ENCODE measurements at places on chromosomes 3 and 15. TPM values are rescaled to one million over a fixed set of nuclear protein-coding genes. Genes with fewer than 3 reads are reported as not detected.

GRCh38 chr15:31265871-31266711, 60.5 kb upstream of the KLF13 start:
- DNase-seq = peak; percentile 90

DNA sequence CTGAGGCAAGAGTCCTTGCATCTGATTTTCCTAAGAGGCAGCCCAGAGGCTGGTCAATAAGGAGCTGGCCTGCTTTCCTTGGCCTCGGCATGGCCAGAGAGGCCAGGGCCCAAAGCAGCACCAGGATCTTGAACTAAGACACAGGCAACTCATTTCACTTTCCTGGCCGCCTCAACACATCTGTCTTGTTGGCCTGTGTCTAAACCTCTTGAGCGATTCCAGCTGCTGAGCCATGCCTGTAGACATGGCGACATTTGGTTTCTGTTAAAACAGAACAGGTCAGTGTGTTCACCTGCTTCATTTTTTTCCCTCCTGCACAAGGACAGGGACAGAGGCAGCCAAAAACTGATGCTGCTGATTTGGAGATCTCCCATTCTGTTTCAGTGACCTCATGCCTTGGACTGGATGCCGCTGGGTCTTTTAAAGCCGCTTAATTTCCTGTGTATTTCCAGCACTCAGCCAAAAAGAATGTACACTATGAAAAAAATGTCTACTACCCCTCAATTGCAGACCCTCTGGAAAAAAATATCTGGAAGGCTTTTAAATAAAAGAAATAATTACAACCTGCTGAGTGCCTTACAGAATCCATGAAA, 266.6 kb upstream of the ICE2 start:
- no peak for DNase-seq

GRCh38 chr3:120820748-120821147, 78.2 kb downstream of the GTF2E1 start:
- DNase-seq = no peak

Gene UBAP1L
- 5.9 TPM for total RNA-seq

DNA sequence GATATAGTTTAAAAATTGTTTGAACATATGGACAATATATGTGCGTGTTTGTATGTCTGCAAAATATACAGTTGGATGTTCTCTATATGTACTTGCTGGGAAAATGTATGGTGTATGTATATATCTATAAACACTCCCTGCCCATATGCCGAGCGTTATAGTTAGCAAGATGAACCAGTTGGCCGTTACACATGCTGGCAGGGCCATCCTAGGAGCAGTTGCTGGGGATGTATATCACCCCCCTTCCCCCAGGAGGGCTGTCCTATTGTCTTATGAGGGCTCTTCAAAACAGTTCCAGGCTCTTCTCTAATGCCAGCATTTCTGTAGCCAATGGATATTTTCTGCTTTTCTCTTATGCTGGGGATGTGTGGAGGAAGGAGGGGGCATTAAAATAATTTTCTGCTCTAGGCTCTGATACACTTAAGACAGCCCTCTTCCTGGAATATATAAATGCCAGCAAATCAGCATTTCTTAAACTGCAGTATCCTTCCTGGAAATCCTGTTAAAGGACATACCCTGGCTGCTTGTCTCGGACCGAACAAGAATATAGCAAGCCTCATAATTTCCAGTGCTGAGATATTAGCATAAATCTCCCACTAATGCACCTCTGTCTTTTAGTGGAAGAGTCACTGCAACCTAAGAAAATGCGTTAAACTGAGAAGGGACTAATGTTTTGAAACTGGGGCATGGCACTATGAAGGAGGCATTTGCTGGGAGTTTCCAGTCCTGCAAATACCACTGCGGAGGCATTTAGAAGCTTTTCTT, 134.4 kb downstream of the MDFIC2 start:
- DNase-seq = no peak

Gene AADACL2
- total RNA-seq = not detected

Data from CD8-positive, alpha-beta T cell (primary cell).